ENCODE measurements at places on chromosomes 3 and 15.
A peak's percentile ranks its signal among the peaks of the same experiment; 100 is the strongest.

DNA sequence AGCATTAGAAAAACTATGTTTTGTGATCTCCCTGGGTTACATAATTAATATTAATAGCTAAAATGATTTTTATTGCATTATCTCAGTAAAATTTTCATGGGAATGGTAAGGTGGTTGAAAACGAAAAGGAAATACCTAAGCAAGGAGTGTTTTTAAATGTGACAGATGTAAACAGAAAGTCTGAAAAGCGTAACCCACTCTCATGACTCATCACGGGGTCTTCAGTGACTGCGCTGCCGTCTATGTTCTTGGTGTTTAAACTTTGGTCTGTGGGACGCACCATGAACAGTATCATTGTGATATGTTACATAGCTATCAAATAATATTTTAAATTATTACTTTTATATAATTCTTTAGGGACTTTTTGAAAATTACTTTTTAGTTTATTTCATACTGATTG is 19.8 kb downstream of the LRCH3 start:
- no peak for DNase-seq

GRCh38 chr3:165193366-165194254 is 2.6 kb downstream of the SLITRK3 start:
- DNase-seq: no peak

- no peak for DNase-seq
Observed at GRCh38 chr3:136624894-136625815, 127.0 kb downstream of the STAG1 start.

DNA sequence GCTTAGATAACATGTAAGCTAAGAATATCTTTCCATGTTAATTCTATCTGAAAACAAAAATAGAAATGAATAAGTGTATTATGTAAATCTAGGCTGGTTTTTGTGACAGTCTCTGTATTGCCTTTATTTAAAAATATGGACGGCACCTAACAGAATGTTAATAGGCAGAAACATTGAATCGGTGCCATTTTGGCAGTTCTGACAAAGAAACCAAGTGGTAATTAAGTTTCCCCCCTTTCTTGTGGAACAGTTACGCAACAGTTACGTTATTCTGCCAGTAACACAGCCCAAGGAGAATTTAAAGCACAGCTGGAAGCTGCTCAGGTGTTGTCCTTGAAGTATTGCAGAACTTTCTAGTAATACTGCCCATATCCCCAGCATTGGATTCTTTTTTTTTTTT is 21.5 kb downstream of the LARS2 start:
- DNase-seq: no peak

GRCh38 chr3:132638706-132639105 is 20.9 kb downstream of the ACAD11 start:
- no peak for DNase-seq

- no peak for DNase-seq
Observed at GRCh38 chr3:17143893-17144664, 259.3 kb downstream of the PLCL2 start.

DNA sequence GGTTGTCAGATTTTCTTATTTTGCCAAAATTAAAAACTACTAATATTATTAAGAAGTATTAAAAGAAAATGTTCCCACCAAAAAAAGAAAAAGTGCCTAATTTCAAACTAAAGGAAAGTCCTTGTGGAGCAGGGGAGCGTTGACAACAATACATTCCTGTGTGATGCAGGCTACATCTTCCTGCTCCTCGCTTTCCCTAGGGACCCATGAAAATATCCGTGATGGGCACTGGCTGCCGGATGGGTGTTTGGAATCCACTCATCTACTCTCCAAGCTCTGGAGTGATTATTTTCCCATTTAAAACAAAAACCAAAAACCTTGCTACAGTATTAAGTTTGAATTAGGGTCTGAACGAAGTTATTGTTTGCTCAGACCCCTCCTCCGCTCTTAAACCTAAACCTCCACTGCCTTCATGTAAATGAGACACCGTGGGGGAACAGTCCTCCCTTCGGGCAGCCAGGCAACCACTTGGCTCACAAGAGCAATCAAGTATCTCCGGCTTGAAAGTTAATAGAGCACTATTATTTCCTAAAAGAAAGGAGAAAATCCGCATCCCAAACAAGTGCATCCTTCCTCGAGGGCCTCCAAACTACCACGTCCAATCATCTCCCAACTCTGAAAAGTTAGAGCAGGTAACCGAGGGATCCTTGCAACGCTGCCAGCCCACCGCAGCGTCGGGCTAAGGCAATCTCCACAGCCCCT is 1.5 kb downstream of the ITGB5 start:
- DNase-seq: no peak

DNA sequence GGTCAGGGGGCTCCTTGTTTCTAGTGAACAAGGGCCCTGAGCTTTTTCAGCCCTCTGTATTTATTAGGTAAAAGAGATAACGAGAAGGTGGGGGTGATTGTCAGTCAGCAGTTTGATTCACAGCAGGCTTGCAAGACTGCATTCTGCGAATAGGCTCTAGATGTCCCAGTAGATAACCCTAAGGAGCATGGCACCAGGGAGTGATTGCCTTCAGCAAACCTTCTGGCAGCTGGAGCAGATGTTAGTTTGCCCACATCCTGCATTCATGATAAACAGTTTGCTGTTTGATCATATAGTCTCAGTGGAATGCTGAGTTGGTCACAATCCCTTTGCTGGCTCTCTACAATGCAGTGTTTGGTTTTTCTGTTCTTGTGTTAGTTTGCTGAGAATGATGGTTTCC is 161.3 kb upstream of the GADL1 start:
- no peak for DNase-seq

DNA sequence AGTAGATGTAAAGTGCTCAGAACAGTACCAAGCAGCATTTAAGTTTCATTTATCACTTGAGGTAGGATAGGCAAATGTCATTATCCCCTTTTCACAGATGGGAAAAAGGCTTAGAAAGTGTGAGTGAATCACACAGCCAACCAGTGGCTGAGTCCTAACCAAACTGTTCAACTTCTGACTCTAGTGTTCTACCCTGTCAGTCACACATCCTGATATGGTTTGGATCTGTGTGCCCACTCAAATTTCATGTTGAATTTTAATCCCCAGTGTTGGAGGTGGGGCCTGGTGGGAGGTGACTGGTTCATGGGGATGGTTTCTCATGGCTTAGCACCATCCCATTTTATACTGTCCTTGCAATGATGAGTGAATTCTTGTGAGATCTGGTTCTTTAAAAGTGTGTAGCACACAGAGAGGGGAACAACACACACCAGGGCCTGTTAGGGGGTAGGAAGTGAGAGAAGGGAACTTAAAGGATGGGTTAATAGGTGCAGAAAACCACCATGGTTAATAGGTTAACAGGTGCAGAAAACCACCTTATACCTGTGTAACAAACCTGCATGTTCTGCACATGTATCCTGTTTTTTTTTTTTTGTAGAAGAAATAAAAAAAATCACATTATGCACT is 304.7 kb downstream of the SUCLG2 start:
- no peak for DNase-seq

- no peak for DNase-seq
Observed at GRCh38 chr3:101878589-101878988, 29.3 kb downstream of the NFKBIZ start.

GRCh38 chr15:76378691-76379090 is 42.1 kb downstream of the ISL2 start:
- no peak for DNase-seq

DNA sequence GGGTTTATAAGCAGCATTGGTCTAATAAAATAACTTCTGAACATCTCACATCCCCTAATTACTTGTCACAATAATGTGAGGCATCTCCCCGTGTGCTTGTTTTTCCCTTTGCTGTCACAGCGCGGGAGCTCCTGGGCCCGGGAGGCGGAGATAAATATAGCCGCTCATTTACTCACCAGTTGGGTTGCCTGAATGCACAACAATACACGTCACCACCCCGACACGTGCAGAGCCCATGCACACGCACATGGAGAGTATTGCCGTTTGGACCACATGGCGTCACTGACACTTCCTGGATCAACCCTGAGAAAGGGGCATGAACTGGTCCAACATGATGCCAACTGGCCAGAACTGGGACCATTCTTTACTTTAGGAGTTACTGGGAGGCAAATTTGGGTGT is 76.2 kb downstream of the MRPL46 start:
- DNase-seq: no peak

GRCh38 chr15:72966641-72967040 is 85.6 kb upstream of the NEO1 start:
- DNase-seq: no peak

GRCh38 chr3:159791336-159791735 is 197.3 kb upstream of the IL12A start:
- DNase-seq: no peak

- DNase-seq: no peak
Observed at GRCh38 chr3:178671791-178672190, 135.6 kb downstream of the KCNMB2 start.

GRCh38 chr3:68953816-68954444 is 21.6 kb upstream of the TAFA4 start:
- no peak for DNase-seq

DNA sequence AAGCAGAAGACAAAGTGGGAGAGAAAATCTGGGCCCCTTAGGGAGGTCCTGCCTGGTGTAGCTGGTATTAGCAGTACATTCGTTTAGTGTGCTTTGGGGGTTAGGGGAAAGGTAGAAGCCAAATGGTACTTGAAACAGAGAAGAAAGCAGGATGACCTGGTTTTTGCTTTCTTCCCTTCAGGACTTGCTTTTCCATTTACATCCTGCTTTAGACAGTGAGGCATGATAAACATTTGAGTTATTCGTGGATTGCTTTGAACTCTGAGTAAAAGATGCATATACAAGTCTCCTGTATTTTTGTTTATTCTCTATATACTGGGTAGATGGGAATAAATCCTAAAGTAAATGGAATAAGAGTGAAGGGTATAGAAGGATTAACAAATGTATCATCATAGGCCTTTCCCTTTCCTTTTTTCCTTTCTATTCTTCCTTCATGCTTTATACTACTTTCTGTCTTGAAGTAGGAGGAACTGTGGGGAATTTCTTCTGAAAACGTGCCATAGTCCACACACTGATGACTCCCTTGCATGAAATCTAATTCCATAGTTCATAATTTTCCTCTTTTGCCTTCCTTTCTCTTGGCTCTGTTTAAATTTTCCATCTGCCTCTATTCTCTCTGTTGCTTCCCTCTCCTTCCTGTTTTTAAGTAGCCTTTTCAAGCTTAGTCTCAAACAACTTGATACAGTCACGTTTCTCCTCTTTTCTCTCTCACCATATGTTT is 139.5 kb upstream of the RBMS3 start:
- DNase-seq: no peak

DNA sequence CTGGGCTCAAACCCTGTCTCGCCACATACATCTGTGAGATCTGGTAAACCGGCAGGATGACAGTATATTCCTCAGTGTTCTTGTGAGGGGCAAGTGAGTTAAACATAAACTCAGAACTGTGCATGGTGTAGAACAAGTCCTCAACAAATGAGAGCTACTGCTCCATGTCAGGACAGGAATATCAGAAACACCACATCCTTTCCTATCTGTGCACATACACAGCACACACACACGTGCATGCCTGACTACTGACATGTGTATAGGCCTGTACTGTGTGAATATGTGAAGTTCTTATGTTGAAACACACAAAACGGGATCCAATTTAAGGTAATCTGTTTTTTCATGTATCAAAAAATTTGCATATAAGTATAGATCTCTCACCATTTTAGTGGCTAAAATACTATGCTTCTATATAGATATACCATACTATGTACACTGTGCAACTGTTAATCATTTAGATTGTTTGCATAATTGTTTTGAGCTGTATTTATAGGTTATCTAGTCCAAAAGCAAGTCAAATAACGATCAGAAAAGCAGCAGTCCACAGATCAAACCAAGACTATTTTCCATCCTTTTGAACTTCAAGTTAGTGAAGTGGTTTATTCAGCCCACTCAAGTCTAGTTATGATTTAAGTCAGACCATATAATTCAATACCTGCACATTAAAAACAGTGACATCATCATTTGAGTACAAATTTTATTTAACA is 44.8 kb downstream of the CCR4 start:
- no peak for DNase-seq

DNA sequence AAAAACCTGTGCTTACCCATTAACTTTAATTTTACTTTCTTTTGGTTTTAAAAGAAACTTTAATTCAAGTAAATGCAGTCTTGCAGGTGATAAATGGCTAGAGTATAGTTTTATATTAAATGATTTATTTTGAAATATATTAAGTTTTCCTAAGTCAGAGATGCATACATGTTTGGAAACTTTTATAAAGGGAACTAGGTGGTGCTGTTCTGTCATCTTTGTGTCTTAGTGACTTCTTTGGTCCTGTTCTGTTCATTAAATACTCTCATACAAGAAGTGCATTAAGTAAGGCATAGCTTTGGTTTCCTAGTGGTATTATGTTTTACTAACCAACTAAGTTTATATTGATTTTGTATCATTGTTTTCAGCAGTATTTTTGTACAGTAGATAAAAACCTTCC is 15.6 kb downstream of the CADM2 start:
- DNase-seq: no peak

DNA sequence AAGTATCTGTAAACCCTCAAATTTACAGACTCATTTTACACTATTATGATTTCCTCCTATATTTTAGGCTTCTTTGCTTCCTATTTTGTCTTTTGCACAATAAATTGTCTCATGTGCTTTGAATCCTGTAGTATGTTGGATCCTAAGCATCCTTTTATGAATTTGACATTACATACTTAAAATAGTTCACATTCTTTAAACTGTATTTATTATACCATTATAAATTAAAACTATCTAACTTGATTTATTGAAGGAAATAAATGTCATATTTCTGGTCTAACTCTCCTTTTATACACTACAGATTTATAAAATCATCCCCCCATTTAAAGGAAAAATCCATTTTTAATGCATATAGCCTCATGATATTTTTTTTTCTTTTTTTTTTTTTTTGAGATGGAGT is 32.6 kb downstream of the EHHADH start:
- no peak for DNase-seq

DNA sequence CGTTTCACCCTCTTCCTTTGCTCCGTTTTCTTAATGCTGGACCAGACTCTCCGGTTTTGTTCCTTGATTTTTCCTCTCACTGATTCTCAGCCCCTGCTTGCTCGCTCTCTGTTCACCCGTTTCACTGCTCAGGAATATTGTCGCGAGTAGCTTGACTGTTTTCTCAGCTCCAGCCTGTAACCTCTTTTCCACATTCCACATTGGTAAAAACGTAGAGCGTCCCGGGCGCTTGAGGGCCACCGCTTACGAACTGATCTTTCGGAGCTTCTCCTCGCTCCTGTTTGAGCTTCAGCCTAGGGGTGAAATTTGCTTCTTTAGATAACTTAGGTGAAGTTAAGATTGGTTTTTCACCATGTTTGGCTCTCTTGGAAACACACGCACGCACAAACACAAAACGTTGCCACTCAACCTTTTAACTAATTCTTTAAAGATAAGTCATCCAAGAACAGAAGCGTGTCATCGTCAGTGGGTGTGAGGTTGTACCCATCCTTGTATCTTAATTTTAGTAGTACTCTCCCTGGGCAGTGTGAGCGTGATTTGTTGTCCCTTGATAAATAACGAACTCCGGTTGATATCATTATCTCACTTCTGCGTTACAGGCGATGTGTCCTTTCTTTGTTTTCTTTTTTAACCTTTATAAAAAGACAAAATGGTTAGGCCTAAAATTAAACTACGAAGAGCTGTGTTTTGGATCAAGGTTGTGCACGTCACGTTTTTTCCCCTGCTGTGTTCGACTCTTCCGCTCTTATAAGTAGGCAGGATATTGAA is 1.0 kb downstream of the PAK2 start:
- peak; percentile 4 for DNase-seq
